EL (cell line): ENCODE measurements at places on chromosomes 12 and 14.
A peak's percentile ranks its signal among the peaks of the same experiment; 100 is the strongest.

GRCh38 chr12:79850610-79851299 is 84.1 kb downstream of the PPP1R12A start:
- no peak for DNase-seq

DNA sequence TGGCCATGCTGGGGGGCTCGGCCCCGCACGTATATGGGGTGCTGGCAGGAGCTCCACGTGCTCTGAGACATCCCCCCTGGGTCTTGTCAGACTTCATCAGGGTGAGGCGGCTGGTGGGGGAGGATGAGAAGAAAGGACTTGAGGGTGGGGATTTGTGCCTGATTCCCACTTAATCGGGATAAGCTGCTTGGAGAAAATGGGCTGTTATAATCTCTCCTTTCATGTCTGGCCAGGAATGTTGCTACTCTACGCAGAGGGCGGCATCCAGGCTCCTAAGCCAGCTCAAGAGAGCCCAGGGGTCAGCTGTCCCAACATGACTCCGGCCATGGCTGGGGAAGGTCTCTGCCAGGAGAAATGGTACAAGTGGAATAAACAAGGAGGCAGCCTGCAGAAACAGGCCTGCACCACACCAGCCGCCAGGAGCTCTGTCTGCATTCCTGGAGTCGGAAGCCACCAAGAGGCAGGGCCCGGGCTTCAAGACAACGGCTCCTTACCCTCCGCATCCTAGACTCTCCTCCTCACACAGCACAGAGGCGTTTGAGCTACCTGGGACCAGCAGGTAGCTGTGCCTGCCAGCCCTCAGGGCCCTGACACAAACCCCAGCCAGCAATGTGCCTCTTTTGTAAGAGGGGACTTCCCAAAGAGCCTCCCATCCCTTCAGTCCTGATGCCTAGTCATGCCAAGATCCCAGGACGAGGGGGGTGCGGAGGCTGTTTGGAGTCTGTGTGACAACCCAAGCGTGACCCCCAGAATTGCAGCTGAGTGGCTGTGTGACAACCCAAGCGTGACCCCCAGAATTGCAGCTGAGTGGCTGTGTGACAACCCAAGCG is 195.8 kb upstream of the DIO3 start:
- no peak for DNase-seq

GRCh38 chr14:26330982-26331381 is 266.9 kb downstream of the NOVA1 start:
- DNase-seq = no peak

DNA sequence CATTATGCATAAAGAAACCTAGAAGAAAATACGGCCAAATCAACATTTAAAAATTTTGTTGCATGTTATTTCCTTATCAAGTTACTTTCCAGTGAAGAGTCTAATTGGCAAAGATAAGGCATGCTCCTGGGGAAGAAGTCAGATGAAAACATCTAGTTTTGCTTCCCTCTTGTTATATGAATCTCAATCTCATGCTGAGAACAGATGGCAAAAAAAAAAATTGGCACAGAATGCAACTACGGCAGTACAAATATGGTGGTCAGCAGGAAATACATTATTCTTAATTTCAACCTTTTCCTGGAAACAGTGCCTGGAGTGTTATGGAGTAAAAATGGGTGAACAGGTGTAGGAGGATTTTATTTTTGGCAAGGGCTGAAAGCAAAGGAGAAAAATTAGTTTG is 32.8 kb downstream of the HECTD4 start:
- no peak for DNase-seq

DNA sequence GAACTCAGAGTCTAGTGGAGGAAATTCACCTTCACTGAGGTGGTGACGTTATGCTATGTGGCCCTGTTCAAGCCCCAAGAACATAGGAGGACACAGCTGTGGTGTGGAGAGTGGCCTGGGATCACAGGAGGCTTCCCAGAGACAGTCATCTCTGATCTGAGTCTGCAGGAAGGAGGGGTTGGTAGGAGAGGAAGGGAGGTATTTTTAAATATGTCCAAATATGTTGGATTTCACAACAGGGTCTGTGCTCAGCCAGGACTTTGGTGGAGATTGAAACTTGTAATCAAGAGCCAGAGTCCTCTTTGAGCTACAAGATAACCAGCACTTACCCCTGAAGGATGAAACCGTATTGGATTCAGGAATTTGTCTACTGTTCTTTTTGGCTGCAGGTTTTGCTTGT is 26.4 kb upstream of the MED13L start:
- peak; percentile 29 for DNase-seq

GRCh38 chr14:86442135-86442534 is 912.2 kb downstream of the FLRT2 start:
- no peak for DNase-seq

GRCh38 chr14:65604936-65605335 is 192.4 kb downstream of the FUT8 start:
- no peak for DNase-seq
